CD4-positive, alpha-beta T cell treated with Interleukin-17A for 1 hour (primary cell): ENCODE measurements at places on chromosomes 6 and 20.

- DNase-seq, result no peak
These were observed 323.1 kb downstream of the HDGFL1 start for GRCh38 chr6:22892452-22892851.

DNA sequence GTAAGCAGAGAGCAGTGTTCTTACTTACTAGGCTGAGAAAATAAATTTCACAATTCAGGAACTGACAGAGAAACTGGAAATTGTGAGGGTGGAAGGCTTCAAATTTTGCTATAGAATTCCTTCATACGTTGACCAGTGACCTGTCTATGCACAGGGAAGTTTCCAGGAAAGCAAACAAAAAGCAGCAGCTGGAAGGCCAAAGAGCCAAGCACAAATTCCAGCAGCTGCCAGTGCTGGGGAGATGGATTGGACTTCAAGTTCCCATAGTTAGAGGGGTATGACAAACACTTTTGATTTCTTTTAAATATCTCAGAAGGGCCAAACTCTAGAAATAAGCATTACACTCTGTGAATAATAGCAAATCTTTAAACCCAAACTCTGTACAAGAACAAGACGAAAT is 299.1 kb upstream of the KCNQ5 start:
- no peak for DNase-seq

- no peak for DNase-seq
These were observed 151.8 kb downstream of the ZFP64 start for GRCh38 chr20:52039790-52040189.

DNA sequence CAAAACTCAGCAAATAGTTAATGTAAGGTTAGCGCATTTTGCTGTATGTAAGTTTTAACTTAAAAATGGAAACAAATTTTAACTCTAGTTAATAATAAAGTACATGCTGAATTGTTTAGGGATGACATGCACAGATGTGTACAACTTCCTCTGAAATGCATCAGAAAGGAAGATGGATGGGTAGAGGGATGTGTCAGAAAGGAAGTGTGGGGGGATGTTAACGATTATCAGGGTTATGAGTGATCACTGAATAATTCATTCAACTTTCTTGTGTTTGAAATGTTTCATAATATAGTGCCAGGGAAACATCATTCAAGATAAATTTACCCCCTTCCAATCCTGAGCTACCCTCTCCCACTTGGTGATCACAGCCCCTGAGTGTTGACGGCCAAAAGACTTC is 87.6 kb downstream of the FOXA2 start:
- no peak for DNase-seq

DNA sequence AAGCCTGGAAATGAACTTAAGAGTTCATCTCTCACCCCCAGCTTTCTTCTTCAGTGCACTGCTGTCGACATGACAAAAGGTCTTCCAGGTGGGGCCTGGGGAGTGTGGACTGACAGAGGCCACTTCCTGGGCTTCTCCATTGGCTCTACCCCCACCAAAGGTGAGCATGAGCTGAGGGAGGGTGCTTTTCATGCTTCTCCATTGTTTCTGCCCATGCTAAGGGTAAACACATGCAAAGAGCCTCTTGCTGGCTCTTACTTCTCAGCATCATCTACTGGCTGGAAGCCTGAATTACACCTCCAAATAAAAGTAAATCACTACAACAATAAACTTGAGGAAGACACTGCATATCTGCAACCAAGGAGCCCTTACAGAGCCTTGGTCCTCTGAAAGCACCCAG is 227.2 kb downstream of the EPM2A start:
- DNase-seq, result no peak

- DNase-seq, result no peak
These were observed 44.3 kb upstream of the IRF4 start for GRCh38 chr6:347232-347631.

GRCh38 chr6:158780988-158781691 is 38.0 kb downstream of the EZR start:
- DNase-seq, result no peak

DNA sequence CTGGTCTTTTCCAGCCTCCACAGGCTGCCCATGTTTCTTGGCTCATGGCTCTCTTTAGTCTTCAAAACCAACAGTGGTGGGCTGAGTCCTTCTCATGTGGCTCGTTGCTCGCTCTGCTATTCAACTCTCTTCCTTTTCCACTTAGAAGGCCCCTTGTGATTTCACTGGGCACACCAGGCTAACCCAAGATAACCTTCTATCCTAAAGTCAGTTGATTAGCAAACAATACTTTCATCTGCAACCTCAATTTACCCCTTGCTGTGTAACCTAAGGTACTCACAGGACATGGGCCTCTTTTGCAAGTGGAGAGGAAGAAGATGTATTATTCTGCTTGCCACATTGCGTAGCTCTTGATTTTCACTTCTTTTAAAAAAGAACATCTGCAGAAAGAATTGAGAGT is 79.6 kb downstream of the UTRN start:
- no peak for DNase-seq

GRCh38 chr6:36289281-36289878 is 19.5 kb downstream of the PNPLA1 start:
- no peak for DNase-seq

- no peak for DNase-seq
These were observed 366.7 kb downstream of the SYNE1 start for GRCh38 chr6:152270301-152270925.

DNA sequence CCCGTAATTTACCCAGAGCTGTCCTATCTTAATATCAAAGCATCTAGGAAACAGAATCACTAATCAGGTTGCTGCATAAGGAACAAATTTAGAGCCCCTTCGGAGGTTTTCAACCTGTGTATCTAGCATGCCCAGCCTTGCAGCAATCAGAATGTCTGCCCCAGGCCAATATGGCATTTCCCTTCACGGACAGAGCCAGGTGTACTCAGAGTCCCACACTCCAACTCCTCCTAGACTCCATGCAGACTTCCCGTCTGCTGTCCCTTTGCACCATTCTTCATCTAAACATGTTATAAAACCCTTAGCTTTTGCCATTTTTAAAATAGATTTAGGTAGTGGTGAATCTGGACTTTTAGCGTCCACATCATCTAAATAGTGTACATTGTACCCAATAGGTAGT is 61.0 kb downstream of the ZHX3 start:
- DNase-seq, result no peak

DNA sequence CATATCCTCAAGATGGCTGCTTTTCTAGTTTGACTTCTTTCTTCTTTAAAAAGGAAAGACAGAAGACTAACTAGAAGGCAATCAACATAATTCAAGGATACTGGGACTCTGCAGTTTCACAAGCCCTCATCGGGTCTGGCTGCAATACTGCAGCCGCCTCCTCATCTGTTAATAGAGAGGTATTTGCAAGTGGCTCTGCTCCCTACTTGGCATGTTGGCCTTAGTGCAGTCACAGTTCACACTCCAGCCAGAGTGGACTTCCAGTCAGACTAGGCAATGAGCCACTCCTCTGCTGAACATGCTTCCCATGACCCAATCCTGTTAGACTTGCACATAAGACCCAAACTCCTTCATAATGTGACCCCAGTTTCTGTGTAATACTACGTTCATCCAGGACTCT is 141.9 kb upstream of the ENPP5 start:
- no peak for DNase-seq

- no peak for DNase-seq
These were observed 168.2 kb downstream of the ZNF217 start for GRCh38 chr20:53425481-53425880.

DNA sequence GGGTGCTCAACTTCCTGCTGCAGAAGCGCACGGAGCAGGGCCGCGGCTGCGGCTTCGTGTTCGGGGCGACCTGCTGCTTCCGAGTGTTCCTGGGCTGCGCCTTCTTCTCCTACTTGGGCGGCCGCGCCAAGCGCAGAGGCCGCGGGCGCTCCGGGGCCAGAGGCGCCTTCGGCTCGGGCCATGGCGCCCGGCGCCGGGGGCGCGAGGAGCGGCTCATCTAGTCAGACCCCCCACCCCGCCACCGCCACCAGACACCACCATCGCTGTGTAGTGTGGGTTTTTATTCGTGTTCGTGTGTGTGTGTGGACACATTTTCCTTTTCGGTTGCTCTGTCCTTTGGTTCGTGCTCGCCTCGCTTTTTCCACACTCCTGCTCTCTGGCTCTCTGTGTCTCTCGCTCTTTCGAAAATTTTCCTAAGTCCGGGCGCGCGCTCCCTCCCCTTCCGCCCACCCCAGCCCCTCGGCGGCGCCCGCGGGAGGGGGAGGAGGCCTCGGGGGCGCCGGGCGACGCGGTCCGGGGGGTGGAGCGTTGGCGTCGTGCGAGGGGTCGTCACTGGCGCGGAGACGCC is 38.1 kb downstream of the GNAS start:
- peak; percentile 76 for DNase-seq

GRCh38 chr6:39843305-39844020 is 51.3 kb downstream of the DAAM2 start:
- DNase-seq, result no peak

- no peak for DNase-seq
These were observed 4.6 kb downstream of the EGFL8 start for GRCh38 chr6:32168807-32169591.

DNA sequence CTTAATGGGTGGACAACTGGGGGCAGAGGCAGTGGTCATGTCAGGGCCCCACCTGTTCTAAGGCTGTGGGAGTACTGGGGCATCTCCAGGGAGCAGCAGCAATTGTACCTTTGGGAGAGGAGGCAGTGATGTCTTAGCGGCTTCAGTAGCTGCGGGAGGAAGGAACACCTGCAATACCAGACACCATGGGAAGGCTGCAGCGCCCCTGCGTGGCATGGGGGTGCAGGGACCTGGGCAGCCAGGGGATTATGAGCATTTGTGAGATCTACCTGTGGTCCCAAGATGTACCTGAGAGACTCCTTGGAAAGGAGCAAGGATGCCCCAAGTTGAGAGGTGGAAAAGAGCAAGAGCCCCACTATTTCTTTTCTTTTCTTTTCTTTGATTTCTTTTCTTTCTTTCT is 112.1 kb upstream of the GPR6 start:
- DNase-seq, result no peak

DNA sequence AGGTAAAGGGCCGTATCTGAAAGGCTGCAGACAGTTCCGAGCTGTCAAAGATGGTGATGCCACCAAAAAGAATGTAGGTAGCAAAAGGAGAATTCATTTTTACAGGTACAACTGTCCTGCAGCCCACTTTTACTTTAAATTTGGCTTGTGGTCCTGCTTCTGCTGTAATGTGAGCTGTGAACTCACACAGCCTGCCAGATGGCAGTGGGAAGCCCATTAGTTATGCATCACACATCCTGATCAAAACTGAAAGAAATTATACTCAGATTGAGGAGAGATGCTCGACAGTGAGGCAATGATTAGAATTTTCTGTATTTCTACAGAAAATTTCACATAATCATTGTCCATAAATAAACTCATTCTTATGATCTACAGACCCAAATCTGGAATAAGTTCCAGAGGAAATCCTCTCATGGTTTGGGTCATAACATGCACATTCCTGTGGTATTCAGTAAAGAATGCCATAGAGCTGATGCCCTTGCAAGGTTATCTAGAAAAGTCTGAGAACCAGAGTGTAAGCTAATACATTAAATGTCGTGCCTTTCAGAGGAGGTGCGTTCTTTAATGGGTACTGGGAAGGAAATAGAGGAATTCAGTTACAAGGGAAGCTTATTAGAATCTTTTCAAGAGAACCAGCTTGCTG is 23.9 kb upstream of the E2F3 start:
- DNase-seq, result no peak

DNA sequence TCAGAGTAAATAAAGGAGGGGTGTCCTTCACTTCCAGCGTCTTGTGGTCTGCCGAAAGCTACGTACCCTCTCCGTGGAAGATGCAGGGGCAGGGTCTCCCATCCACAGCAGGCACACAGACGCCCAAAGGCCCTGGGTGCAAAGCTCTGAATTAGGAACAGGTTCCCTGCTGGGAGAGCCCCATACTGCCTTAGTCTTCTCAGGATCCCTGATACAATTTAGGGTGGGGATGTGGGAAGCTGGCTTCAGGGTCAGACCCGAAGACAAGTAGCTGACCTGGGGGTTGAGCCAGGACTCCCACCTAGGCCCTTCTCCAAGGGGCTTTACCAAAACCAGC is 74.1 kb downstream of the TTLL2 start:
- DNase-seq, result no peak

DNA sequence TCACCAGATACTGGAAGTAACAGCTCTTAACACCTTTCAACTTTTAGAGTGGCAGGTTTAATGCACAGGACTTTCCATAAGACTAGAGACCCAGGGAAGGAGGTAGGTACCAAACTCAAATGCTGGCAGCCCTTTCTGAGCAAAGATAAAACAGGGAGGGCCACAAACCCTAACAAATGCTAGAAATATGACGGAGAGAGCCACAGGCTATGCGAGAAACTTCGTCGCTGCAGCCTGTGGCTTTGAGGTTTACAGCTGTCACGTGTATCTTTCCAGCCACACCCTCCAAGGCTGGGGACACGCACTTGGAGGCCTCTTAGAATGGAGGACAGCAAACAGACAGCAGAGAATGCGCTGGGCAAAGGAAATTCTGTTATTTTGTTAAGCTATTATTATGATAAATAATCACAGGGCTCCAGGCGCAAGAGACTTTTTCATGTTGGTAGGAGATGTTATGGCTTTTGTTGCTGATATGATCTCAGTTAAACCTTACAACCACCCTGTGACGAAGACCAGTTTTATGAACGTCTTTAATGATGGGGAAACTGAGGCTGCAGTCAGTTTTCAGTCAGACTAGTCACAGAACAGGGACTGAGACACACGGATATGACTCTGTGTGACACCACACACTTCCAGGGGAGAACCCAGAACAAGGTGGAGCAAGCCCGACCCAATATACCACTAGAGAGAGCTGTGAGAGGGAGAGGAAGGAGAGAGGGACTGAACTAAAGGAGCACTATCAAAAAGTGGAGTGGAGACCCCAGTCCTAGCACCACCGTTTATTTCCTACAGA is 2.0 kb downstream of the TRAM2 start:
- peak; percentile 72 for DNase-seq

DNA sequence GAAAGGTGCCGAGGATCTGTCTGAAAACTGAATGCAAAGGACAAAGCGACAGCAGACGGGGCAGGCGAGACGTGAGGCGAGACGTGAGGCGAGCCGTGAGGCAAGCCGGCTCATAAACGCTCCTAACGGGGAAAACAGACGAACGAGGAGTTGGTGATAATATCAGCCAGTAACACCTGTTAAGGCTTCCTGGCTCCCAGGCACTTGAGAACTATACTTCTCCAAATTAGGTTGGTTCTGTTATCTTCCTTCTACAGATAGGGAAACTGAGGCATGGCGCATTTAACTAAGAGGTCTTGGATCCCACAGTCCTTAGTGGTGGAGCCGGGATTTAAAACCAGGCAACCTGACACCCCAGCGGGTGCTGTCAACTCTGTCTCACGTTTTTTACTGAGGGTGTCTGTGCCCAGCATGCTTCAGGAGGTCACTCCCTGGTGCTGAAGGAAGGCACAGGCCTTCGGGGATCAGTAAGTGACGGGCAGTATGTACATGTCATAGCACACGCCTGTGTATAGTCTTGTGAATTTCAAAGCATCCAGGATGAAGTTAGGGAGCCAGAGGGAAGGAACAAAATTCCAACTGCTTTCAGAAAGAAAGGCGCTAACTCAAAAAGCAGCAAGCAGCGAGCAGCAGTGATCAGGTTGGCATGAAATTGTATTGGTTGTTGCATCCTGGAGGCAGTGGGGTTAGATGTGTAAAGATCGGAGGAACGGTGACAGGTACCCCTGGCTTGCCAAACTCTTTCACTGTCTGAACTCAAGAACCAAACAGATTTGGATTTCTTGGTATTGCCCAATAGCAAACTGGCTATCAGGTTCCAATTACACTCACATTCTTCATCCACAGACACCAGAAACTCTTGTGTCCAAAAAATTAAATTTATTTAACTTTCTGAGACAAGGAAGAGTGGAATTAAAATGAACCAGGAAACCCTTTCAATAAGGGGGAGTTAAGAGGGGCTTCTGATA is 318.7 kb downstream of the THBS2 start:
- DNase-seq, result no peak
